Left ventricle myocardium inferior (tissue), 1 donor: ENCODE measurements at places on chromosomes 3 and 15.
A peak's percentile ranks its signal among the peaks of the same experiment; 100 is the strongest.

GRCh38 chr15:79060175-79060574 is 30.4 kb downstream of the RASGRF1 start:
- no peak for DNase-seq

GRCh38 chr3:104437891-104438290 is 928.8 kb upstream of the ALCAM start:
- DNase-seq: no peak

GRCh38 chr3:176909044-176909443 is 288.2 kb downstream of the TBL1XR1 start:
- DNase-seq: no peak

DNA sequence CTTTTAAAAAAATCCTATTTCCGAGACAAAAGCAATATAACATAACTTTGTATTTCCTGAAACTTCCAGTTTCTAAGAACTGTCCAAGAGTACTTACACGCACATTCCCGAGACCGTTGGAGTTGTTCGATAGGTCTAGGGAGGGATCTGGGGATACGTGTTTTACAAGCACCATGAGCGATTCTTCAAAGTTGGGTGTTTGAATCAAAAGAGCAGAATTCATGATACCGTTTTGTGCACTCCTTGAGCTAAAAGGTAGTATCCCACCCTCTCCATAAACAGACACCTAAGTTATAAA is 700 bp upstream of the EDEM1 start:
- DNase-seq: no peak

GRCh38 chr15:87387766-87388165 is 868.8 kb downstream of the NTRK3 start:
- no peak for DNase-seq

DNA sequence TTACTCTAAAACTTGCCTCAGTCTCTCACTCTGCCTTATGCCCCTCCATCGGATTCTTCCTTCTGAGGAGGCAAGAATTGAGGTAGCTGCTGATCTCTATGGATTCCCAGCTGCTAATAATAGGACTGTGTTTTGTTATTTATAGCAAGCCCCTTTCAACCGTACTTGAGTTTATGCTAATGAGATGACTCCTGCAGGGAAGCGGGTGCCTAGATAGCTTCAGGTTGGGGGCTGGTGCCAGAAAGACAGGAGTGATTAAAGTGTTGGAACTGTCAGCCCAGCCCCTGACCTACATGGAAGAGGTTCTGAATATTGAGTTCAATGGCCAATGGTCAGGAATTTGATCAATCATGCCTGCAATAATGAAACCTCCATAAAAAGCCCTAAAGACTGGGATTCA is 21.8 kb upstream of the LIMD1 start:
- DNase-seq: no peak

GRCh38 chr15:31262901-31263671 is 63.5 kb upstream of the KLF13 start:
- peak; percentile 34 for DNase-seq

- DNase-seq: peak; percentile 29
Observed at GRCh38 chr15:69093127-69093526, 67.3 kb upstream of the GLCE start.

- DNase-seq: no peak
Observed at GRCh38 chr15:69082021-69082502, 67.6 kb downstream of the NOX5 start.

DNA sequence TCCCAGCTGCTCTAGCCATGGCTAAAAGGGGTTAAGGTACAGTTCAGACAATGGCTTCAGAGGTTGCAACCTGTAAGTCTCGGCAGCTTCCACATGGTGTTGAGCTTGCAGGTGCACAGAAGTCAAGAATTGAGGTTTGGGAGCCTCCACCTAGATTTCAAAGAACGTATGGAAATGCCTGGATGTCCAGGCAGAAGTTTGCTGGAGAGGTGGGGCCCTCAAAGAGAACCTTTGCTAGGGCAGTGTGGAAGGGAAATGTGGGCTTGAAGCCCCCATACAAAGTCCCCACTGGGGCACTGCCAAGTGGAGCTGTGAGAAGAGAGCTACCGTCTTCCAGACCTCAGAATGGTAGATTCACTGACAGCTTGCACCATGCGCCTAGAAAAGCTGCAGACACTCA is 73.7 kb downstream of the STT3B start:
- DNase-seq: no peak

DNA sequence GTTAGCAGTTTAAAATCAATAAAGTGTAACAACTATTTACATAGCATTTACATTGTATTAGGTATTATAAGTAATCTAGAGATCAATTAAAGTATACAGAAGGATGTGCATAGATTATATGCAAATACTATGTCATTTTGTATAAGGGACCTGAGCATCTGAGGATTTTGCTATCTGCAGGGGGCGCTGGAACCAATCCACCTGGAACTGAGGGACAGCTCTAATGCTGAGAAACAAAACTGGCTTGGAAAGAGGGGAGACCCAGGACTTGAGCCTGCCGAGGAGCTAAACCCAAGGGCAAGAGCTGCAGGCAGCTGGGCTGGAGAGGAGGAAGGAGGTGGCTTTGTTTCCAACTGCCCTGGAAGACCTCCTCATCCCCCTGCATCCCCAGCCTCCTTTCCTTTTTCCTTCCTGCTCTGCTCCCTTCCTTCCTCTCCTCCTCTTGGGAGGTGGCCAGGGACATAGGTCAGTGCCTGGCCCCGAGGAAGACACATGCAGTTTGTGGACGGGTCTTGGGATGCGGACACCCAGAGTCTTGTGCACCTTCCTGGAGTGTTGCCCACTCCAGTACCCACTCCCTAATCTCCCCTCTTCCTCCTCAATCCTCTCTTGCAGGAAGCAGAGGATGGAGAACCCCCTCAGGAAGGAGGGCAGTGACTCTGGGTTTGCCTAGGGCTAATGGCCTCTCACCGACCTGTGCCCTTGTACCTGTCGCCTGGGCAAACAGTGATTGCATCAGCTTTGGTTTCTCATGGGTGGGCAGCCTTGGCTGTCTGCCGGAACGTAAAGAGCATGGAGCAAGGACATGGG is 825 bp upstream of the RTP3 start:
- no peak for DNase-seq

DNA sequence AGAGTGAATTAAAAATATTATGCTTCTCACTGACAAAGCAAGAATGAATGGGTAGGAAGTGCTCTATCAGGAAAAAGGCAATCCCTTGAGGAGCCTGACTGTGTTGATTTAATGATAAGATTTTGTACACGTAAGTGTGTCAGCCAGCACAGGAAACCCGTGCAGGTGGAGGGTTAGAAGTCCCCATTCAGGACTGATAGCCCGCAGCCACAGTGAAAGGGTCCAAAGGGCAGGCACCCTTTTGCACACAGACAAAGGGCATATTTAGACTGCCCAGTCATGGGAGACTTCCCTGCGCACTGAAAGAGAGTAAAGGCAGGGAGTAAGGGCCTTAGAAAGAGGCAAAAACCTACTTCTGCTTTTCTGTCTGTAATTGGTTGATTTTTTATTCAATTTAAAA is 26.4 kb upstream of the SKIL start:
- no peak for DNase-seq

DNA sequence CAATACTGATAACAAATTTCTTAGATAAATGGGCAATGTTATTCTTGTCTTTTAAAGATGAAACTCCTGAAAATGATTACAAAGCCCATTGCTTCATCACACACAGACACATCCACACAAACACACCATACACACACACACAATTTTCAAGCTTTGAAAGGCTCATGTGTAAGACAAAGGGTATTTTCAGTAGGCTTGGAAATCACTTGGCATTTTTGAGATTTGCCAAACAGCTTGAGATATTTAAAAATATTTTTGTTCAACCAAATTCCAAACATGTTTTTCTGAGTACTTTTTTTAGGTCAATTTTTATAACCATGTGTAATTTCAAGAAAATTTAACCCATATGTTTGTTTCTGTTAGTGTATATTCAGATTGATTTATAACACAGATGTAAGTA is 283.7 kb downstream of the ROBO2 start:
- no peak for DNase-seq

GRCh38 chr3:197878427-197878826 is 71.6 kb upstream of the RPL35A start:
- no peak for DNase-seq

- no peak for DNase-seq
Observed at GRCh38 chr3:158847452-158847821, 45.6 kb downstream of the MFSD1 start.

- no peak for DNase-seq
Observed at GRCh38 chr3:55069950-55070349, 142.1 kb upstream of the LRTM1 start.

- no peak for DNase-seq
Observed at GRCh38 chr3:184099806-184100686, 3.2 kb downstream of the HTR3E start.

DNA sequence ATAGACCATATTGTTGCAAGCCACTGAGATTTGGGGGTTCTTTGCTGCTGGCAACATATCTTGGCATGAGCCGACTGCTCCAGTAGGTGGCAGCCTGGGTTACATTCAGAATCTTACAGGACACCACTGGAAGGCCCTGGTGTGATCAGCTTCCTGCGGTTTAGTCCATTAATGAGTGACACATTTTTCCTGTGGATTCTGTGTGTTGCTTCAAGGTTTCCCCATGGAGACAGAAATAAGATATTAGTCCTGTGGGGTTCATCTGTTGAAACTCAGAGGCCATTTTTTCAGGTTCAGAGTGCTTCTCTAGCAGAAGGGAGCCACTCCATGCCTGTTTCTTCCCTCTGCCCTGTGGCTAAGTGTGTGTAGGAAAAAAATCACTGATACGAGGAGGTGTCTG is 116.2 kb downstream of the MFSD1 start:
- no peak for DNase-seq

DNA sequence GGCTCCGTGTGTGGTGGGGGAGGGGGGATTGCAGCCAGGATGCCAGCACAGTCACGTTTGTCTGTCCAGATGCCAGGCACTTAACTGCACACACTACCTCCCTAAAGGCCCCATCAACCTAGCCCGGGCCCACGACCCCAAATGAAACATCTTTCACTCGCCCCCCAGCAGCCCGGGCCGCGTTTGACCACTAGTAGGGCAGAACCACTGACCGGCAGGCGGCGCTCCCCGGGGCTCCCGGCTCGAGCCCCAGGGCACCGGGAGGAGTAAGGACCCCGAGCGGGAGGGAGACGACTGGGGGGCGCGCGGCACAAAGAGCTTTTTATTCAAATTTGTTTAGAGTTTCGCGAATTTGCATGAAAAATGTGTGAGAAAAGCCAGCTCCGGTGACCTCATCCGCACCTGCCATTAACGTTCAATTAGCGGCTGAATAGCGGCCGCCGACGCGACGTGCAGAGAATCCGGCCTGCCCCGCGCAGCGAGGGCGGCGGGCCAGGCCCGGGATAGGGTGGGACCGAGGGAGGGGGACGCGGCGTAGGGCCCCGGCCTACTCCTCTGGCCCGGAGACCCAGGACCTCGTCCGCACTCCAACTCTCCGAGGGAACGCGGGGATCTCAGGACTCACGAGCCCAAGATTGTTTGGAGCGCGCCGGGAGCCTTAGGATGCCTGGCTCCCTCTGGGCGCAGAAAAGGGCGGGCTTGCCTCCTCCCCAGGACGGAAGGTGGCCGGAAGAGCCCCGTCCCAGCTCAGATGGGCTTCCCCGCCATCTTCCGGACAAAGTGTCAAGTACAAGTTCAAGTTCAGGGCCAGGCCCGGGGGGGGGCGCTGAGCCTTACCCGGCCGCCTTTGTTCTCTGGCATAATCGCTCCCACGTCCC is 64.9 kb upstream of the POLG start:
- no peak for DNase-seq

DNA sequence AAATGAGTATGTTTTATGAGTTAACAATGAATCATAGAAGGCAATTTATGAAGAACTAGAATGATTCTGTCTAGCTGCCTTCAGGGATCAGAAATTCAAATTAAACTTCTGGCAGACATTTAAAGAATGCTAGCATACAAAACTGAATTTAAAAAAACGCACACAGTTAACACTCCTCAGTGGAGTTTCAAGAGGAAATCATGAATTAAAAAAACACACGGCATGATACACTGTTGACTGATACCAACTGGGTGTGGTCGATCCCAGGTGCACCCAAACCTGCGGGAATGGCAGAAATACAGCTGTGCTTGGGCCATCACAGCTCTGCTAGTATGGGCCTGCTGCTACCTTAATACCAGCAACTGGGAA is 526.0 kb downstream of the FOXP1 start:
- DNase-seq: no peak

- DNase-seq: no peak
Observed at GRCh38 chr15:27816790-27817189, 282.3 kb downstream of the OCA2 start.

DNA sequence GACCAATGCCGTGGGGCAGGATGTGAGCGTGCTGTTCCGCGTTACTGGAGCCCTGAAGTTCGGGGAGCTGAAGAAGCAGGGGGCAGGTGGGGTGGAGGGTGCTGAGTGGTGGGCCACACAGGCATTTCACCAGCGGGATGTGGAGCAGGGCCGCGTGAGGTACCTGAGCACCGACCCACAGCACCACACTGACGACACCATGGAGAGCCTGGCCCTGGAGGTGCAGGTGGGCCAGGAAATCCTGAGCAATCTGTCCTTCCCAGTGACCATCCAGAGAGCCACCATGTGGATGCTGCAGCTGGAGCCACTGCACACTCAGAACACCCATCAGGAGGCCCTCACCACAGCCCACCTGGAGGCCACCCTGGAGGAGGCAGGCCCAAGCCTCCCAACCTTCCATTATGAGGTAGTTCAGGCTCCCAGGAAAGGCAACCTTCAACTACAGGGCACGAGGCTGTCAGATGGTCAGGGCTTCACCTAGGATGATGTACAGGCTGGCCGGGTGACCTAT is 179.6 kb downstream of the TBC1D2B start:
- no peak for DNase-seq

DNA sequence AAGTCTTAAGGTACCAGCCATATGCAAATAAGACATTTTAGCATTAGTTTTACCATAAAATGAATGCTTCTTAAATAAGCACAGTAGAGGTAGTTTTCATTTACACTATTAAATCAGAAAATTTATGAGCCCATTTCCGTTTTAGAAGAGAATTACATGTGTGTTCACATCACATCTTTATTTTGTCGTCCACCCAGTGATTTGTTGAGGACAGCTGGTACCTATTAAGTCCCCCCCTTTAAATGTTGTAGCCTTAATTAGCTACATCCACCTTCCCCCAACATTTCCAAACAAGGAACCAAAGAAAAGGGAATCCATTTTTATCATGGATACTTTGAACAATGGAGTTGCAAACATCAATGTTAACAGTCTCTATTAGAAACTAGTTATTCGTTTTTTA is 6.8 kb downstream of the IL17RD start:
- DNase-seq: no peak

DNA sequence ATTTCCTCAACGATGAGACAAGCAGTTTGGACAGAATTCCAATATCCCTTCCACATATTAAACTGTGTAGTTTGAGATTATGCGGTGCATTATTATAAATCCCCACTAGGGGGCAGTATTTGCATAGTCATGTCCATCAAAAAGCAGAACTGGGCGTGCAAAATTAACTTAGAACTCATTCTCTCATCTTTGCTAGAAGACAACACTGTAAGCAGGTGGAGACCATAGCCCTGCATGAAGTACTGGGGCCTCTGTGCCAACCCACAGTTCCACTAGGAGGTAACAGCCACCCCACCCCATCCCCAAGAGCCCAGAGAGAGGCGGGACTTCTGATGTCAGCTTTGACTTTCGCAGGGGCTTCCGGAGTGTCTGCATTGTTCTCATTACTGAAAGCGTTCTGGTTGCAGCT is 106.6 kb upstream of the TMC3 start:
- DNase-seq: no peak

GRCh38 chr15:58924327-58924726 is 9.2 kb downstream of the SLTM start:
- DNase-seq: no peak
